Right hindlimb (tissue), 1 donor: ENCODE measurements at places on chromosomes 16 and 17.
A peak's percentile ranks its signal among the peaks of the same experiment; 100 is the strongest.

GRCh38 chr16:11094075-11094856, 149.9 kb downstream of the CLEC16A start:
- DNase-seq = peak; percentile 69

- peak; percentile 46 for DNase-seq
Measured at GRCh38 chr17:48995304-48995973, 1.7 kb upstream of the IGF2BP1 start.

DNA sequence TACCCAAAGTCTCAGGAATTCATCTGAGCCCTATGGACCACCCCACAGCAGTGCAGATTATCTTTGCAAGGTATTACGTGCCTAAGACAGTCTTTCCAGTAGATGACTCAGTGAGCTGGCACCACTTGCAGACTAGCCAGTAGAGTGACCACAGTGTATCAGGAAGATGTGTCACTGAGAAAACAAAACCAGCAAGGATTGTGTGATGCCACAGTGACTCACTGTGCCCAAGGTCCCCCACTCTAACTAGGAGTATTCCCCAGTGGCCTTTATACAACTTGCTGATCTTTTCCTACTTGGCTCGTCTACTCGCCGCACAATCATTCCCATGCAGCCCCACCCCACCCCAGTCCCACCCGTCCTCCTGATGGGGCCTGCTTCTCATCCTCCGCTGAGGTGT, 26.8 kb upstream of the PRKCA start:
- DNase-seq = no peak

GRCh38 chr16:49857423-49858181, 1.7 kb upstream of the ZNF423 start:
- DNase-seq = peak; percentile 79

DNA sequence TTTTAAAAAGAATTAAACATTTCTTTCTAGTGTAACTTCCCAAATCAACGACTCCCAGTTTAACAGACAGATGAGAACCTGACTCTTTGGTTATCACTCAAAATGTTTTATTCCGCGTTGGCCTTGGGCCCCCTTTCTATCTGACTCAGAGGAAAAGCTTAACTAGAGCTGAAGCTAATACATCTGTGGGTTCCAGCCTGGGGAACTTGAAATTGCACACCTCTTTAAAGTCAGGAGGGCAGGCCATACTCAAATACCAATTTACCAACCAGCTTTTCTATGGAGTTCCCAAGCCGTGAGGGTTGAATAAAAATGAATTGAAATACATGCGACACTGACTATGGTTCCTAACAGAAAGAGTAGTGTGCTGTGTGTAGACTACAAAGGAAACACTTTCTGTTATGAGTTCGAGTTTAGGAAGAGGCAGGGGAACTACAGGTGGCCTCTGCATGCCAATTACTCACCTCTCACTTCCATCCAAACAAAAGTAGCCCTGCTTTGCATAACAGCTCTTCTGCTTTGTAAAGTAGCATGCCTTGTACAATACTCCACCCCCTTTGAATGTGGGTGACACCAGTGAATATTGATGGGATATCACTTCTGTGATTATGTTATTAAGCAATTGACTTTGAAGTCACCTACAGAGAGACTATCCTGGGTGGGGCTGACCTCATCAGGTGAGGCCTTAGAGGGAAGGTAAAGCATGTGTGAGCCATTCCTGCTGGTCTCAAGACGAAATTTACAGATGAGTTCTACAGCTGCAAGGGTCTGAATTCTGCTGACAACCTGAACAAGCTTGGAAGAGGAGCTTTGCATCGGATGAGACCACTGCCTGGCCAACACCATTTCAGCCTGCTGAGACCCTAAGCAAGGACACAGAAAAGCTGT, 92.1 kb downstream of the WDR59 start:
- no peak for DNase-seq

GRCh38 chr16:52914428-52914827, 138.3 kb downstream of the CHD9NB start:
- no peak for DNase-seq

DNA sequence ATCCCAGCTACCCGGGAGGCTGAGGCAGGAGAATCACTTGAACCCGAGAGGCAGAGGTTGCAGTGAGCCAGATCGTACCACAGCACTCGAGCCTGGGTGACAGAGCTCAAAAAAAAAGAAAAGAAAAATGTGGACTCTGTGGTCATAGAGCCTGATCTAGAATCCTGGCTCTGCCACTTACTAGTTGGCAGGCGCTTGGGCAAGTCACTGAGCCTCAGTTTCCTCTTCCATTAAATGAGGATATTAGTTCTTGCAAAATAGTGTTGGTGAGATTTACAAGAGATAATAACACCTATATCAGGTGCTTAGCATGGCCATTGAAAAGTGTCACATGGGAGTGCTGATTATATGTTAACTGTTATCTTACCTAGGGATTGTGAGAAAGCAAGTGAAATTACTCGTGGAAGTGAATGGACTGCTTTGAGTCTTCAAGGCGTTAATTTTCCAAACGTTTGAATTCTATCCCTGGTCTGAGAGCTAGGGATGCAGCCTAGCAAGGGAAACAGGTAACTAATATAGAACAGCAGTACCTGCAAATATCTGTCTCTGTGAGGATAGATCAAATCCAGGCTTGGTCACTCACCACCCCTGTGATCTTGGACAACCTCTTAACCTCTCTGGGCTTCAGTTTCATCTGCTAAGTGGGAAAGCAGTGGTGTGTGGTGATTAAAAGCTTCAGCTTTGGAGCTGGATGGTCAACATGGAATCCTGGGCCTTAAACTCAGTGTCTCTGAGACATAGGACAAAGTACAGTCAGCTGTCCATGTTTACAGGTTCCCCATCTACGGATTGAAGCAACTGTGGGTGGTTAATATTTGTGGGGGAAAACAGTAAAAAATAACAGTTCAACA, 953 bp upstream of the NSMCE1 start:
- no peak for DNase-seq

DNA sequence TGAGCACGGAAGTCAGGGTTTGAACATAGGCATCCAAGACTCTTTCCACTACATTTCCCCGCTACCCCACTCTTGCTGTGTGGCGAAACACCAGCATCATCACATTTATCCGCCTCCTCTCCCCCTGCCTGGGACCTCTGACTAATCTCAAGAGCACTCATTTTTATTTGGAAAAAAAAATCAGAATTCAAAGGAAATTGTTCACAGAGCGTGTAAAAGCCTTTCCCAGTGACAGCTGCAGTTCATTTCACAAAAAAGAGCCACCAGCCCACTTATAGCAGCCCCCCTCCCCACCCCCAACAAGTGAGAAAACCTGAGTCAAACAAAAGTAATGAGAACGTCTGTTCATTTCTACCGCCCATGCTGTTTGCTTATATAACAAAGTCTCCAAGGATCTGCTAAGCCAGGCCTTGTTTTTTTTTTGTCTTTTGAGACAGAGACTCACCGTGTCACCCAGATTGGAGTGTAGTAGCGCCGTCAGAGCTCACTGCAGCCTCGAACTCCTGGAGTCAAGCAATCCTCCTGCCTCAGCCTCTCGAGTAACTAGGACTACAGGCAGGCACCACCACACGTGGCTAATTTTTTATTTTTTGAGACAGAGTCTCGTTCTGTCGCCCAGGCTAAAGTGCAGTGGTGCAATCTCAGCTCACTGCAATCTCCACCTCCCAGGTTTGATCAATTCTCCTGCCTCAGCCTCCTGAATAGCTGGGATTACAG, 48.3 kb upstream of the HAPSTR1 start:
- DNase-seq = no peak

DNA sequence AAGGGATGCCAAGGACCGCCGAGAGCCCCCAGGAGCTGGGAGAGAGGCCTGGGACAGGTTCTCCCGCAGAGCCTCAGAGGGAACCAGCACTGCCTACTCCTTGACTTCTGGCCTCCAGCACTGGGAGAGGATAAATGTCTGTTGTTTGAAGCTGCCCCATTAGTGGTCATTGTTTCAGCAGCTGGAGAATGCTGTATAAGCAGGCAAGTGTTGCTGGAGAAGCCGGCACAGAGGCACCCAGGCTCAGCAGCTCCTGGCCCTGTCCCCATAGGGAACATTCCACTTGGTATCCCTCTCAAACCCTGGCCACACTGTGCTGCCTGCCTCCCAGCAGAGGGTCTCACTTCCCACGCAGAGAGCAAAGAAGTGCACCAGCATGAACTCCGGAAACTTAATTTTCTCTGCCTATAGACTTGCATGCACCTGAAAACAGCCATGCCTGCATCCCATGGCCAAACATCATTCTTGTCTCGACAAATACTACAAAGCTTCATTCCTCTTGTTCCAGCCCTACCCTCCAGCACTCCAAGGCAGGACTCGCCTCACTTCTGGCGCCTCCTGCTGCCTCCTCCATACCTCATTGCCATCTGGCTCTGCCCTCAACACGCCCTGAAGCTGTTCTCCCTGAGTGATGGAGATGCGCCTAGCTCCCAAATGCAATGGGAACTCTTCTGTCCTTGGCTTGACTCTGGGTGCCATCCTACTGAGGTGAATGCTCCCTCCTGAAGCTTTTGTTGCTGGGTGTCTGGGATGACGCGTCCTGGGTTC, 88.1 kb downstream of the DNAH17 start:
- DNase-seq = no peak

DNA sequence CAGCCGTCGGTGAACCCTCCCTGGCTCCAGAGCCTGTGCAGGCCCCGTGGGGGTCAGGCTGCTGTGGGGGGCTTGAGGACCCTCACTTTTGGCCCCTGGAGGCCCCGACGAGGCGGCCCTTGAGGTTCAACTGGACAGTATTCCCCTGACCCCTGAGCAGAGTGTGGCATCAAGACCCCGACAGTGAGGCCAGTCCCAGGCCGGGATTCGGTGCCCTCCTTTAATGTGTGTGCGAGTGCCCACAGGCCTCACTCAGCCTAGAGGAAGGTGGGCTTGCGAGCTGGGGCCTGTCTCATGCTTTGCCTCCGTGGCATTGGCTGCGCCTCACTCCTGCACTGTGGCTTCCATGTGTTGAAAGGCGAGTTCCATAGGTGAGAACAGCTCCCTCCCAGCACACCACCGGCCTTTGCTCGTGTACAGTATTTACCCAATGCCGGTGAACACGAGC, 94.5 kb downstream of the METRNL start:
- DNase-seq = peak; percentile 21

- DNase-seq = no peak
Measured at GRCh38 chr16:20850981-20851380, 44.7 kb downstream of the REXO5 start.

DNA sequence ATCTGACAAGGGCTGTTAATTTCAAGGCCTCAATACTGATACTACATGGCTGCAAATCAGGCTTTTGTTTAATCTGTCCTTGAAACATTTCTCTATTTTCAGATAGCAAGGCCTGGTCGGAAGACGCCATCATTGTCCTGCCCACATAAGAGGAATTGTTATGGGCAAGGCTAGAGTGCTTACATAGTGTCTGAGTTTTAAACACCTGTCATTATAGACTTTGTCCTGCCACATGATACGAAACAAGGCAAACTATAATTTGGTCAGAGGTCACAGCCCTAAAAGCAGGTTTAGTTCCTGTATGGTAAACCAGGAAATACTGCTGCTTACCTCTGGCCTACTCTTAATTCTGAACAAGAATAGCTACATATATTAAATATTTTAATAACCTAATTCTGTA, 104.4 kb downstream of the SSH2 start:
- no peak for DNase-seq

DNA sequence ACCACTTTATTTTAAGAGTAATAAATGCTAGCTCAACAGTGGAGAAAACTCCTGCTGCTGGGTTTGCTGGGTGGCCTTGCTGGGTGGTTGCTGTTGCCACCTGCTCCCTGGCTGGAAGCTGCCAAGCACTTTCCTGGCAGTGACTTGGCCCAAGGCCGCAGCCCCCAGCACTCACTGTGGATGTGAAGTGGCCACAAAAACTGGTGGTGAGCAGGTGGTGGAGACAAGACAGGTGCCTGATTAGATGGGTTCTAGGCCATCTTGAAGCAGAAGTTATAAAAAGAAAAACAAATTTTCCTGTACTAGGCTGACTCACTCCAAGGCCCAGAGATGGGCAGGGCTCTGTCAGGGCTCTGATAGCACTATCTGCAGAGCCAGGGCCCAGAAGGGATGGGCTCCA, 224.7 kb upstream of the NLRP1 start:
- DNase-seq = no peak

GRCh38 chr17:62076864-62077788, 12.0 kb upstream of the MED13 start:
- DNase-seq = no peak

DNA sequence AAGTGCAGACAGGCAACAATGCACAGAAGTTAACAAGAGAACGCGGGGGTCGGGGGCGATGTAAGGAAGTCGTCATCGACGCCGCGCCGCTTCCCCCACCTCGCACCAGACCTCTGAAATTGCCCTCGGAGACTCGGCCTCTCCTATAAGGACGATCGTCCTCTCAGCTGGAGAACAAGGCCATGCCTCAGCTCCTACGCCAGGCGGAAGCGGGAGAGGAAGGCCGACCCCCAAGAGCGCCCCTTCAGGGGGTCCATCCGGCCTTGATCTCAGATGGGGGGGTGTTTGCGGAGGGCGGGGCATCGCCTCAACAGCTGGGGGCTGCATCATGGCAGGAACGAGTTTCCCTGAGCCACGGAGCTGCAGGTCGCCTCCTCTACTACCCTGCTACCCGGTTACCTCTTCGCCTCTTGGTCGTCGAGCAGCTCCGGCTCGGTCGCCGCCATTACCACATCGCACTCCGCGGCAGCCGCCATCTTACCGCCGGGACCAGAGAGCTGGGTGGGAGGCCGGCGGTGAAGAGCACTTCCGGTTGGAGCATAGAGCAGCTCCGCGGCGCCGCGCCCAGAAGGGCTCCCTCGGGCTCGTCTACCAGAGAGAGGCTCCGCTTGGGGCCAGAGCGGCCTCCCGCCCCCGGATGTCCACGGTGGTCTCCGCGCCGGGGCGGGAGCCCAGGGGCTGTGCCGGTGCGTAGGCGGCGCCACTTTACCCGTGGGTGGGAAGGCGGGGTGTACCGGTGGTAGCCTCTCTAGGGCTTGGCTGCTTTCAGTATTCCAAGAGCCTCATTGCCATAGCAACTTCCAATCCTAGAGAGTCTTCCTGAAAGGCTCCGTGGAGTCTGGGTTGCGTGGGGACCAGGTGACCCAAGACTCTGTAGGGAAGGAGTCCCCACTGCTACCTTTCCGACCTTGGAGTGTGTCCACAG, at the start of gene DNAJC7:
DNAJC7 (minus strand) TSS at position 499 of the 925 bp plus-strand sequence; CDS start at position 476, 23 bp downstream.
- peak; percentile 96 for DNase-seq

DNA sequence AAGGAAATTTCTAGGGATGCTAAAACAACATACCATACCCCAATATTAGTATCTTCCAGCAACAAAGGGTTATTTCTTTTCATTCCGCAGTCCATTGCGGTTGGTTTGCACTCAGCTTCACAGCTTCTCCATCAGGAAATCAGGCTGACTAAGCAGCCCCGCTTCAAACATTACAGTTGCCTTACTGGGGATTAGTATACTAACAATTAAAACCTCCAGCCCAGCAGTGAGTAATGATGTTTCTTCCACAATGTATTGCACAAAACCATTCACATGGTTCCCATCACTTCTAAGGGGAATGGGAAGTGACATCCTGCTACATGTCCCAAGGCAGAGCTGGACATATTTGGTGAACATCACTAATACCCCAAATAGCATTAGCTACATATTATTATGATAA, 1384.9 kb downstream of the CDH8 start:
- DNase-seq = no peak

DNA sequence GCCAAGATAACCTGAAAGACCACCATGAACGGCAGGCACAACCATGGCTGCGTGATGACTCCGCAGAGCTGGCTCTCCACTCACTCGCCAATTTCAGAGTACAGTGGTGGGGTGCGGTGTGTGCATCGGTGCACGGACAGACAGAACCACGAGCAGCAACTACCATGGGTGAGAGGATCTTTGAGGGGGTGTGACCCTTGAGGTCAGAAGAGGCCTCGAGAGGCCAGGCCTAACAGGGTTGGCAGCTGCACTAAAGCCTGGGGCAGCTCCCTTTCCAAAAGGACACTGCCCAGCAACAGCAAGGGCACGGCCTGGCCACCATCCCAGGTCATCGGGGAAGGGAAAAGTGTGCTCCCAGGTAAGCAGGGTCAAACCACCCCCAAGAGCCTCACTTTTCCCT, 1.9 kb upstream of the ECI1 start:
- no peak for DNase-seq
